ENCODE measurements at places on chromosomes 13 and 19.
A peak's percentile ranks its signal among the peaks of the same experiment; 100 is the strongest.

GRCh38 chr13:42064966-42065365 lies 16.5 kb downstream of the DGKH start:
- no peak for DNase-seq

DNA sequence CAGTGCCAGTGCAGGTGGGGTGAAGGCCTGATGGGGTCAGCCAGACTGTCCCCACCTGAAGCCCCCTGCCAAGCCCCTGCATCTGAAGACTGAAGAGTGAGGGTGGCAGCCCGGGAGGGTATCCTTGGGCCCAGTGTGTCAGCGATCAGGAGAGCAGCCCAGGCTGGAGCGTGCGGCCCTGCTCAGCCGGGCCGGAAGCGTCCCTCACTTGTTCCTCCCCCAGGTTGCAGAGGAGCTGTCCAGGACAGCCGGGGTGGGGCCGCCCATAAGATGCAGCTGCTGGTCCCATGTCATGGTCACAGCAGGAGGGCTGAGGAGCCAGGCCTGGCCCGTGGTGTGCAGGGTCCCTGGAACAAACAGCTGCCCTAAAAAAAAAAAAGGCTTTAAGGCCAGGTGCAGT lies 55.4 kb downstream of the KDM4B start:
- DNase-seq, result no peak

DNA sequence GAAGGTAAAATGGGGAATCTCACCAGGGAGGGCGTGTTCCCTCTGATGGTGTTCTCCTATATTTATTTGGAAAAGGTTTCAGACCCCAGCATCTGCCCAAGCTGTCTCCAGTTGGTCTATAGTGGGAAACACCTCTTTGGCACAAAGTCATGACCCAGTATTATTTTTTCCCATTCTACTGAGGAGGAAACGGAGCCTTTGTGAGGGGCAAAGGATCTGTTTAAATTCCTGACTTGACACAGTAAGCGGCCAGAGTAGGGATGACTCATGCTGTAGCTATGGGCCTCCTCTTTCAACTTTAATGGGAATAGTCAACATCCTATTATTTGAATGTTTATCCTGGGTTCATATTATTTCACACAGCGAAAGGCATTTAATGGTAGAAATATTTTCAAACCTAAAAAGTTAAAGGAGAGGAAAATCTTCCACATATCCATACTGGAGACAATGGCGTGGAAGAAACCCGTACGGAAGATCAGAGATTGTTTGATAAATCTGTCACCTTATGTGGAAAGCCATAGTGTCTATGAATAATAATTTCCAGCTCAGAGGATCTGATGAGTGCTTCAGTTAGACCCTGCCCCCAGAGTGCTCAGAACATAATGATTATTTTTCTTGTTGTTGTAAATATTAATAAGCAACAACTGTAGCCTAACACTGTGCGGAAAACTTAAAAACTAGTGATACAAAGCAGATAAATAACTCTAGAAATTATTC lies 126.0 kb downstream of the FOXO1 start:
- peak; percentile 67 for DNase-seq

DNA sequence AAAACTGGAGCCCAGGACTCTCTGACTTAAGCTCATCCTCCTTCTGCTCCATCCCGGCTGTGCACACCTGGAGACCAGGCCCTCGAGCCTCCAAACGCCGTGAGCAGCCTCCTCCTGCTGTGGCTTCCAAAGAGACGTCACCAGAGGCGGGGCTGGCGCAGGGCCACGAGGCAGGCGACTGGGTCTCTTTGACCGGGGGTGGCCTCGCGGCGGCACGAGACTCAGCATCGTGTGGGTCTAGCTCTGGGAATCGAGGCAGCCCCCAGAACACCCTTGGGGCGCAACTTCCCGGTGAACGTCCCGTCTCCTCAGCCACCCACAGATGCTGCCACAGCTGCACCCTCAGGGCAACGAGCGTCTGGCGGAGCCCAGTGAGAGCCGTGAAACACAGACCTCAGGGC lies 22.8 kb downstream of the RASA3 start:
- no peak for DNase-seq

GRCh38 chr13:28012383-28012782 lies 23.9 kb upstream of the URAD start:
- no peak for DNase-seq

GRCh38 chr13:19959141-19959830 lies 759 bp downstream of the ZMYM2 start:
- DNase-seq, result peak; percentile 30

DNA sequence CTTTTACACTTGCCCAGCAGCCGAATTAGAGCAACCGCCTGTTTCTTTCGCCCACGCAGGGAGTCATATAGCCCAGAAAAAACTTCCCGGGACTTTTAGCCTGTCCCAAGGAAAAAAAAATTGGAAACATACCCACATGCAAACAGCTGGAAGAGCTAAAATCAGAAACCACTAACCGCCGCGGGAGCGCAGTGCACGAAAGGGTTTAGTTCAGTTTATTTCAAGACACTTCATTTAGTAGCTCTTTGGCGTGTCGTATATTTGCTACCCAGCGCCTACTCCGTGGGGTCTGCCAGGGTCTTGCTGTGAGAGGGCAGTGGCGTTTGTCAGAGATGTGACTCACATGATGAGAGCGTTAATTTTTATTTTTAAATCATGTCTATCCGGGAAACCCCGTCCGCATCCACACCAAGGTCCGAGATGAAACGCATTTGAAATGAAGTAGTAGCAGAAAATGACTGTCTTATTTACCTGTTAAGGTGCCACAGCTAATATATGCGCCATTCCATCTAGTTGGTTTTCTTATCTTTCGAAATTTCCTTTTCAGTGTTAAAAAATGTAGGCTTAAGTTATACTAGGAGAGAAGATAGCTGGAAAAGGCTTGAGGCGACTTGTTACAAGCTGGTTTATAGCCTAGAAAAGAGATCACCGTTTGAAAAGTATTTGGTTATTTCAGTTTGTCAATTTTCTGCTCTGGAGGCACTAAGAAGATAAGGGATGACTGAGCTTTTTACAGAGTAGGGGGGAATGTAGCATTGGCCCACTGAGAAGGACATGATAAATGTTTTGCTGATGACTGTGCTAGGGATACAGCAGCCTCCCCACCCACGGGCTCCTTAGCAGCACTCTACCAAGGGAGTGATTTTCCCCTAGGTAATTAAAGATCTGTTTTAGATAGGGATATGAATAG lies 1.7 kb downstream of the KLF5 start:
- peak; percentile 45 for DNase-seq

Measured in COLO829 (cell line).